K562 (cell line): ENCODE measurements at places on chromosomes 16 and 17. TPM values are rescaled to one million over a fixed set of nuclear protein-coding genes. Genes with fewer than 3 reads are reported as not detected.
A peak's percentile ranks its signal among the peaks of the same experiment; 100 is the strongest.

The MYL4 gene
- 177 and 183 TPM in 2 replicates for total RNA-seq

- no peak for DNase-seq
These were observed 32.3 kb upstream of the TAOK1 start for GRCh38 chr17:29357821-29358232.

The TSR3 gene
- total RNA-seq, result 50.5 and 53.7 TPM in 2 replicates

GRCh38 chr16:67872131-67872630 is 671 bp upstream of the EDC4 start:
- no peak for DNase-seq

- peak; percentile 86 for DNase-seq
These were observed at the start of gene ZNF205 for GRCh38 chr16:3112058-3112880. Gene ZNF205, plus strand, starts transcription at chr16:3112586. Its CDS starts 845 bp downstream, at chr16:3113431.
